ENCODE measurements at places on chromosomes 4 and X.

GRCh38 chr4:13543032-13543838 lies 1.1 kb downstream of the NKX3-2 start:
- DNase-seq: peak; percentile 10

- no peak for DNase-seq
Observed at GRCh38 chr4:16890651-16891050, 7.8 kb downstream of the LDB2 start.

- DNase-seq: no peak
Observed at GRCh38 chrX:143472347-143472938, 44.8 kb downstream of the SPANXN3 start.

- DNase-seq: no peak
Observed at GRCh38 chrX:1358793-1359476, 22.4 kb downstream of the IL3RA start.

DNA sequence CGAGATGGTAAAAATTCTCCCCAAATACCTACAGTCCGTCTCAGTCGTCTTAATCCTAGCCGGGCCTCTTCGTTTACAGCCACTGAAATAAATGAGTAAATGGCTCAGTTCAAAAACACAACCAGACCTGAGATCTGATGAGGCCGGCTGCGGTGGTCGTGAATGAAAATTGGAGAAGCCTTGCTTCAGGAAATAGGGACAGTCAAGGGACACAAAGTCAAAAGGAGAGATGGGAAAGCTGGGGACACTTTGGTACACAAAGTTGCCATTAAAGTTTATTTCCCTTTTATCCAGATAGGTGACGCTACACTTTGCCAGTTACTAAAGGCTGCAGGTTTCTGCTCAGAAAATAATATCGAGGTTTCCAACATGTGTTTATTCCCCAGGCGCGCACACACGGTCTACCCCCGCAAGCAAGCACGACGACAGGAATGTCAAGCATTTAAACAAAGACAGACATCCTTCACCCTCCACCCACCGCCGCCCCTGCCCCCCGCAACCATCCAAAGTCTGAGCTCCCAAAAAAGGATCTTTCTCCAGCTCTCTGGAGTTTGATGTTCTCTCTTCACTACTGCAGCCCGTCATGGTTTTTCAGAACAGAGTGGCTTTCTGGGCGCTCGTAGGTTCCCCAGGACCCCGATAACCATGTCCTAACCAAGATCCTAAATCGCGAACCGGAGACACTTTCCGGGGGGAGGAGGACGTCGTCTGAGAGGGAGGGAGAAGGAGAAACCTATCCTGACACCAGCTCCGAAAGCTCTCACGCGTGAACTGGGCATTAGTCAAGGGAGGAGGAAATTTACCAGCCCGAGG lies 1.3 kb upstream of the PCDH7 start:
- DNase-seq: no peak

GRCh38 chr4:56106180-56107147 lies 157.7 kb downstream of the CEP135 start:
- DNase-seq: no peak

DNA sequence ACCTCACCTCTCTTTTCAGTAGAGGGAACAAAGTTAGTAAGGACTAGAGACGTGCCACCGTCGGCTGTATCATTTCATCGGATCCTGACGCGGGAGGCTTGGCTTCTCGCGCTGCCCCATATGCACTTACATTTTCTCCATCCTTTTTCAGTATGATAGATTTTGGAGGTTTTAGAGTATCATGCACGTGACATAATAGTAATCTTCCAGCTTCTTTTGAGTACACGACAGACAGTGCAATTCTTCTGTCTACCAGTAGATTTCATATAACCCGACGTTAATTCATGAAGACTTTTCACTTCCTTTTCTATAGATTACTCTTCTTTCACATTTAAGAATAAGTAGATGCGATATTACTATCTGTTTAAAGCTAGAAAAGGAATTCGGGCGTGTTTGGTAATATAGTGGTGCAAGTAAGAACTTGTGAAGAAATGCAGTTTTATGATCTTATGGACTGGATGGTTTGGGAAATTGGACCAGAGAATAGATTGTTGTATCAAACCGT lies 1.0 kb downstream of the CDS1 start:
- DNase-seq: no peak

- no peak for DNase-seq
Observed at GRCh38 chr4:108160741-108161352, 7.9 kb downstream of the LEF1 start.

GRCh38 chrX:100650841-100651240 lies 6.8 kb downstream of the SRPX2 start:
- no peak for DNase-seq

DNA sequence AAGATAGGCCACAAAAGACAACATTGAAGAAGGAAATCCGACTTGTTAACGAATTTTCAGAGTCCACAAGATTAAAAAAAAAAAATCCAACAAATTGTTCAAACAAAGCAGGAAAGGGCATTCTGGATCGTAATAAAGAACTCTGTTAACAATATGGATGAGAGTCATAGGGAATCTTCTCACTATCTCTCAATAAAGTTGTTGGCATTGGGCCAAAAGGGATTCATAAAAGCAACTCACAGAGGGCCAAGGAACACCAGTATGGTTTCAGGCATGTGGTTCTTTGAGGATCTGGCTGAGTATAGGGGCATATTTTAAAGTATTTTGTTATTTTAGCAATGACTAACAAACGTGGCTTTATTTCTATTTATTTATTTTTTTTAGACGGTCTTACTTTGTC lies 49.5 kb downstream of the SHISA3 start:
- DNase-seq: no peak

DNA sequence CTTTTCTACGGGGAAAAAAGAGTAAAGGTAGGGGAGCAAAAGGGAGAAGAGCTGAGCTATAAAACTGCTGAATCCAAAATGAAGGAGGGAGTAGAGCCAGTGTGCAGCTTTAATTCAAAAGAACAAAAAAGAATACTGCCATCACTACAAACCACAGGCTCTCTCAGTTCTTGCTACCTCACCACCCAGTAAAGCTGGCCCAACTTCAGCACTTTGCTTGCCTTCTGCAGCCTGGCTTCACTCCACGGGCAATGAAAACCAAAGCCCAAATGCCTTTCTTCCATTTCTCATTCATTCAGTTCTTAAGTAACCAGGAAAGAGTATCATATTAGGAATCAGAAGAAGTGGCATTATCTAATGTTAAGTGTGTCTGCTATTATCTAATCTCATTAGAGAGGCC lies 376.8 kb downstream of the BCOR start:
- no peak for DNase-seq

DNA sequence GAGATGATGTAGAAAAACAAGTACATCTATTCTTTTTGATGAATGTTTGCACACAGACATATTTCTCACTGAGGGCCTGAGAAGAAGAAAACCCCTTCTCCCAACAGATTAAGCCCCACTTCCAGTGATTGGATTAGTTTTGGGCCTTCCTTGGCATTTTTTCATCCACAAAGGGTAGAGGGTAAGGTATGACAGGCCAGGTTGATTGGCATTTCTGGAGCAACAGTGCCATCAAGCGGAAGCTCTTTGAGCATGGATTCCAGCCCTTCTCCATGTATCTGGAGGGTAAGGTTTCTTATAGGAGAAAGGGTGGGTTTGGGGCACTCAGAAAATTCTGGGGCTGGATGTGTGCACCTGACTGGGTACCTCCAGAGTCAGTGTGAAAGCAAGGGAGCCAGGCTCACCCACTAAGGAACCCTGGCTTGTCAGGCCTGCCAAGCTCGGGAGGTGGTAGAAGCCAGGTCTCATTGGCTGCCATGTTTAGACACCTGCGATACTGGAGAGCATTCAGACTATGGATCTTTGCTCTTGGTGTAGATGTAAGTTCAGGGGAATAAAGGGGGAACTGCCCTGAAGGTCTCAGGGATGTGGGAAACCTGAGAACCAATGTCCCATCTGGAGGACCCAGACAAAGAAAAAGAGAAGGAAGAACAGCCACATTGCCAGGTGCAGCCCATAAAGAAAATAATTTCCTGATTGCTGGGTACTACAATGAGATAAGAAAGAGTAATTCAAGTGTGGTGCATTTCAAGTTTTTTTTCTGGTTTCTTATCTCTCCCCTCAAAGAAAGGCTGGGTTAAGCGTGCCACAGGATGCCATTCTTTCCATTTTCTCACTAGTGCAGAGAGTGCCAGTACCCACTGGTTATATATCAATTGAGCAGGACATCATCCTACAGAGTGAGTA lies 222.3 kb upstream of the AGTR2 start:
- DNase-seq: no peak

DNA sequence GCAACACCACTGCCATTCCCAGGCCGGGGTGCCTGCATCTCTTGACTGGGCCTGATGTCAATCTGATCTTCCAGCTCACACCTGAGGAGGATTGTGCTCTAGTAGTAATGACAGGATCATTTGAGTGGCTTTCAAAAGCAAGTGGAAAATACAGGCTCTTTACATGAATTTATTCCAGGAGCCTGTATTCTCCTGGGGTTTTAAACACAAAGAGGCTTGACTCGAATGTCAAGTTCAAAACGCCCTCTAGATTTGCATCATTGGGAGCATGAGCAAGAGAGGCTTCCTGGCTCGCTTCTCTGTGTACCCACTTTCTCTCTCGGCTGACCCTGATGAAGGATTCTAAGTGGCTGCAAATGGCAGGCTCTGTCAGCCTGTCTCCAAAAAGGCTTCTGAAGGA lies 199.5 kb upstream of the PUDP start:
- DNase-seq: no peak

DNA sequence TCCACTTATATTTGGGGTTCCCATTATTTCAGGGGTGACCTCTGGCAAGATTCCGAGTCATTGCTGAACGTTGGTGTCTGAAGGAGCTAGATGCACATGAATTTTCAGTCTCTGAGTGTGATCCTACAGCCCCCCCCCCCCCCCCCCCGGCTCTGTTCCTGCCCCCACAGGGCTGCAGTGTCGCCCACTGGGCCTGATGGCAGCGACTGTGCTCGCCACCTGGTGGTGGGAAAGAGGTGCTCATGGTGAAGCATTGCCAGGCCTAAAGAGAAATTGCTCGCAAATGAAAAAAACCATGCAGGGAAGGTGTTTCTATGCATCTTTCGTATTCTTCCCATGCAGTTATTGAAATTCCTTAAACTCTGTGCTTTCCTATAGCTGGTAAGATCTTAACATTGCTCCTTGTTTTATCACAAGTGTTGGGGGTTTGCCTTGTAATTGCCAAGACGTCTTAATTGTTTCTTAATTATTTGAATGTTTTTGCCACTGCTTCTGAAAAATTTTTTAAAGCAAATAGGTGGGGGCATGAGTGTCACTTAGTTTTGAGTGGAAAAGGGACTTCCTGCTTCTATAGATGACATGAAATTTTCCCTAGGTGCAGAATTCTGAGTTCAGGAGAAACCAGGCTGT lies 63.2 kb downstream of the CLDN22 start:
- peak; percentile 58 for DNase-seq

GRCh38 chr4:155667568-155668511 lies 1.2 kb downstream of the GUCY1A1 start:
- DNase-seq: peak; percentile 8

GRCh38 chr4:86497980-86498862 lies 95.9 kb upstream of the PTPN13 start:
- DNase-seq: no peak

GRCh38 chr4:108360754-108361445 lies 192.2 kb upstream of the LEF1 start:
- DNase-seq: no peak

- no peak for DNase-seq
Observed at GRCh38 chrX:129188231-129188630, 335.1 kb downstream of the SMARCA1 start.

- no peak for DNase-seq
Observed at GRCh38 chr4:62133101-62133897, 933.2 kb downstream of the ADGRL3 start.

DNA sequence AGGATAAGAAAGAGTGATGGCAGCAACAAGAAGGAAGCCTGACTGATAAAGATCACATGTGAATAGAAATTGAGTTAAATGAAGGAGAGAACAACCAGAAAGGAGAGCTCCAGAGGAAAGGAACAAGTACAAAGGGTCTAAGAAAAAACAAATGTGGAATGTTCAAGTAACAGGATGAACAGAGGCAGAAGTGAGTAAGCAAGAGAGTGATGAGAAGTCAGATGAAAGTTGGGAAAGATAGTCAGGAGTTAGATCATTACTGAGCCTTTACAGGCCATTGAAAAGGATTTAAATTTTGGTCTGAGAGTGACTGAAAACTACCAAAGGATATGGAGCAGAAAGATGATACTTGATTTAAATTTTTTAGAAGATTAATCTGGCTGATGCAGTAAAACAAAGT lies 38.1 kb downstream of the NFXL1 start:
- DNase-seq: no peak

Data from stimulated activated CD4-positive, alpha-beta T cell treated with anti-CD3 and anti-CD28 coated beads, Interleukin-2, amount 100 ng/mL, for 24 hours (primary cell).